Stimulated activated CD4-positive, alpha-beta T cell treated with anti-CD3 and anti-CD28 coated beads, Interleukin-4, amount 100 ng/mL, for 1 hour (primary cell): ENCODE measurements at places on chromosomes 3 and 15.

- no peak for DNase-seq
Measured at GRCh38 chr3:146625186-146625775, 20.1 kb upstream of the PLSCR5 start.

- DNase-seq: no peak
Measured at GRCh38 chr3:132573797-132574211, 23.3 kb upstream of the ACKR4 start.

DNA sequence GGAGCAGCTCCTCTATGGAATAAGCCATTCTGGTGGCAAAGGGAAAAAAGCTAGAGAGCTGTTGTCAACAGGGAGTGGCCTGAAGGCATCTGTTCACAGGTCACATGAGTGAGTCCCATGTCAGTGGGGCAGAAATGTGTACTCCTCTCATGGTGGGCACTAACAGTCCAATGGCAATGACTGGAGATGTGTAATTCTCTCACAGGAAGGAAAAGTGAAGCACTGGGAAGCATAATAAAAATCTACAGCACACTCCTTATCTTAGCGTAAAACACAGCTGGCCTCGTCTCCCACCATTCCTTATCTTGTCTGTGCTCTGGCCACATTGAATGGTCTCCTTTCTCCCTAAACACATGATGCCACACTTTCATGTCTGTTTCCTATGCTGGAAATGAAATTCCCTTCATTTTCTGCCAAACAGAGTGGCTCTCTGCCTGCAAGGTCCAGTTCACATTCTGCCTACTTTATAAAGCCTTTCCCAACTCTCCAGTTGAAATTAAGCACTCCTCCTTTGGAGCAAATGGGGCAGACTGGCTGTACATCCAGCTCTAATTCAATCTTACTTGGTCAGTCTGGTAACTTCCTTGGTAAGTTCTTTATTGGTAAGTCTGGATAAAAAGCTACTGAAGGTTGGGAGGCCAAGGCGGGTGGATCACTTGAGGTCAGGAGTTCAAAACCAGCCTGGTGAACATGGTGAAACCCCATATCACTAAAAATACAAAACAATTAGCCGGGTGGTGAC lies 139.8 kb downstream of the RPL22L1 start:
- DNase-seq: no peak

DNA sequence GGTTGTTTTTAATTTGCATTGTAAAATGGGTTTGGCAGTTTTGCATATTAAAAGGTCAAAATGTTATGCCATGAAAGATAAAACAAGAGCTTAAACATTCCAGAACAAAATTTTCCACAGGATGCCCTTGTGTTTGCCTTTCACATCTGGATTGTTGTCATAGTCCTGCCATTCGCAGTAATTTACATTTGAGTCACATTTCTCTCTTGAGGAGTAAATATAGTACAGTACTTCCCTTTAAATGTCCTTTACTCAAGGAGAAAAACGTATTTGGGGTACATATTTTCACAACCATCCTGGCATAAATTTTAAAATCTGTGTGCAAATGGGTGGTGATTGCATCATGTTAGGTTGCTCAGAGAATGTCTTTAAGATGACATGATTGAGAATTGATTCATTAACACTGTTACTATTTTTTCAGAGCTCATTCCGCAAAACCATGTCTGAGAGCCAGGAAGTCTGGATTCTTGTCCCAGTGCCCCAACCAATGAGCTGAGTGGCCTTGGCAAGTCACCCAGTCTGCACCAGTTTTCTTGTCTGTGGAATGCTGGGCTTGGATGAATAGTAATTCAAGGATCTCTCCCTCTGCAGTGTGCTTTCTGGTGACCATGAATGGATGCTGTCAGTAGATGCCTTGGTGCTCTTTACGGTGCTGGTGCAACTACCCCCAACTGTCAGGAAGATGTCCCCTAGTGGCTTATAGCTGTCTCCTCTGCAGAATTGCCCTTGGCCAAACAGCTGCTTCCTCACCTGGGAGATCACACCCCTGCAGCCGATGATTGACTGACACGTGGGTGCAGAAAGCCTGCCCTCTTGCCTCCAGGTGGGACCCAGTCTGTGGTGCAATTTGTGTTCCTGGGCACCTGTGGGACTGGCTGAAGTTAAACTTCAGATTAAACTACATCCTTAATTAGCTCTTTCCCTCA lies 43.0 kb downstream of the ABHD5 start:
- no peak for DNase-seq

GRCh38 chr3:58158442-58159153 lies 52.2 kb downstream of the DNASE1L3 start:
- no peak for DNase-seq

DNA sequence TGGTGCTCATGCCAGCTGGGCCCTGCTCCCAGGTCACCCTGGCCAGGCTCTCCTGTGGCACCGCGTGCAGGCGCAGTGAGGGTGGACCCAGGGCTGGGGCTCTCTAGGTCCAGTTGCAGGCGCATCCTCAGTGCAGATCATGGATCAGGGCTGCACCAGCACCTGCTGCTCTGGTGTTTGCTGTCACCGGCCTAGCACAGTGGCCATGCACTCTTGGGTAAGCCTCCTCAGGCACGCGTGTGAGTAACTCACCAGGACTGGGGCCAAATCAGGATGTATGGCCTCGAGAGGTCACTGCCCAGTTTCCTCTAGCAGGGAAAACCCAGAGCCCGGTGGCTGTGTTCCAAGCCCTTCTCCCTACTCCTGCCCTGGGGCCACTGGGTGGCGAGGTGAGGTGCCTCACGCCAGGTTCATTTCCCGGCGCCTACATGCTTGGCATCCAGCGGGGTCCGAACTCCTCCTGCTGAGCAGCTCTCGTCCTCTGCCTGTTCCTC lies 45.5 kb upstream of the SLC41A3 start:
- no peak for DNase-seq

- DNase-seq: no peak
Measured at GRCh38 chr3:32398531-32398930, 6.9 kb downstream of the CMTM7 start.

DNA sequence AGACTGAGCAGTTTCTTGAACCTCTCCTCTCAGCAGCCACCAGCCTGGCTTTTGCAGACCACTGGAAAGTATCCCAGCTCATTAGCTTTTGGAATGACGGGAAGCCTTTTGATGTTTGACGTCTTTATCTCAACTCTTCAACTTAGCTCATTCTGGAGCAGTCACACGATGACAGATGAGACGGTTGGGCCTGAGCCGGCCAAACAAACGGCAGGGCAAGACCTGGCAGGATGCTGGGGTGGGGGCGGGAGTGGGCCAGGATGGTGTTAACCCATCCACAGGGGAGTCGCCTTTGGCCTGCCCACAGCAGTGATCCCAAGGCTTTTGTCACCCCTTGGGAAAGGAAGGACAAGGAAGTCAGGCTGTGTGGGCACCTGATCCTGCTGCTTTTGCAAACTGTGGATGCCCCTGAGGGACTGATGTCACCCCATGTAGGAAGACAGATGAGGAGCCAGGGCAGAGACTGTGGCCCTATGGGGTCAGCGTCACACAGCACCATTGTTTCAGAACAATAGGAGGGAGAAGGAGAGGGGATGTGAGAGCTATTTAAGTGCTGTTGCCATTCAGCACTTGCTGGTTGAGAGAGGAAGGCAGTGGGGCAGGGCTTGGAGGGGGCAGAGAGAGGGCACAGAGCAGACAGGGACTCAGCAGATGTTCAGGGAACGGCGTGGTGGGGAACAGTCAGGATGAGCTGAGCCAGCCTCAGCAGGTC lies 121.9 kb upstream of the CTDSPL start:
- no peak for DNase-seq

- no peak for DNase-seq
Measured at GRCh38 chr3:138222131-138222941, 35.2 kb downstream of the ARMC8 start.

- no peak for DNase-seq
Measured at GRCh38 chr3:31196881-31197364, 302.5 kb upstream of the GADL1 start.

GRCh38 chr3:195119461-195120266 lies 151.3 kb downstream of the XXYLT1 start:
- DNase-seq: no peak

GRCh38 chr15:70165716-70166284 lies 68.1 kb upstream of the TLE3 start:
- no peak for DNase-seq

DNA sequence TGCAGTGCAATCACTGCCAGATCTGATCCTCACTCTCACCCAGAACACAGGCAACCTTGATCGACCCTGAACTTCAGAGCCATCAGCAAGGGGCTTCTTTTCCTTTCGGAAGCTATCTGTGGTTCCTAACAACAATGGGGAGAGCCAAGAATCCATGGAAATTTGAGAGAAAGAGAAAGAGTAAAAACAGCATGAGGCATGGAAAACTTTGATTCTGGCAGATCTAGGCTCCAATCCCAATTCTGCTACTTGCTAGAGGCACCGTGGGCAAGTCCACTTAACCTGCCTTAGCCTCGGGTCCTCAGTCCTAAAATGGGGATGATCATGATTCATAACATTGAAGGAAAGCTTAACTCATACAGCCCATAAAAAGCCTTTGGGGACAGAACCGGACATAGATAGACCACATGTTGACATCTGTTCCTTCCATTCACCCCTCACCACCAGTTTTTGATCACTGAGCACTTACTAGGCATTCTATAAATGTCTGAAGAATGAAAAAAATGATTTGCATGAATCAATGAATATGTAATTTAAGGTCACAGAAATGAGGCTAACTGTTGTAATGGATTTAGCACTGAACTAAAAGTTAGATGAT lies 605.7 kb upstream of the CFAP20DC start:
- DNase-seq: no peak

GRCh38 chr3:10492364-10493201 lies 12.8 kb downstream of the ATP2B2 start:
- no peak for DNase-seq

GRCh38 chr3:154214306-154214705 lies 93.1 kb downstream of the ARHGEF26 start:
- DNase-seq: no peak

DNA sequence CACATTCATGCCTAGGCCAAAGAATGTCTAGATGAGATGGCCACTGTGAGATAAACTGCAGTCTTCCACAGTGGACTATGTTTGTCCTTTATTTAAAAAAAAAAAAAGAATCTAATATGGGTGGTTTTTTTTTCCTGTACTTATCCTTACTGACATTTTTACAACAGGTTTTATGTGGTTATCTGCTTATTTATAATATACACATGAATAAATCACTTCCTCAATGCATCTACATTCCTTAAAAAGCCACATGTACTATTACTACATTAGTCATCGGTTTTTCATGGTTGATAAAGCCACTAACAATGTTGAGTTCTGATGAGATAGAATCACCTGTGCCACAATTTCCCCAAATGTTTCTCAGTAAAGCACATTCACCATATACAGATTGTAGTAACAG lies 341.3 kb upstream of the THBS1 start:
- no peak for DNase-seq

GRCh38 chr3:18830087-18830486 lies 318.2 kb upstream of the KCNH8 start:
- no peak for DNase-seq

- DNase-seq: no peak
Measured at GRCh38 chr15:38660738-38661137, 96.1 kb upstream of the RASGRP1 start.

GRCh38 chr3:26280517-26280916 lies 342.1 kb upstream of the LRRC3B start:
- no peak for DNase-seq

GRCh38 chr15:42083916-42084315 lies 10.4 kb downstream of the PLA2G4D start:
- DNase-seq: no peak

- DNase-seq: no peak
Measured at GRCh38 chr15:41263891-41264351, 32.9 kb downstream of the CHP1 start.

DNA sequence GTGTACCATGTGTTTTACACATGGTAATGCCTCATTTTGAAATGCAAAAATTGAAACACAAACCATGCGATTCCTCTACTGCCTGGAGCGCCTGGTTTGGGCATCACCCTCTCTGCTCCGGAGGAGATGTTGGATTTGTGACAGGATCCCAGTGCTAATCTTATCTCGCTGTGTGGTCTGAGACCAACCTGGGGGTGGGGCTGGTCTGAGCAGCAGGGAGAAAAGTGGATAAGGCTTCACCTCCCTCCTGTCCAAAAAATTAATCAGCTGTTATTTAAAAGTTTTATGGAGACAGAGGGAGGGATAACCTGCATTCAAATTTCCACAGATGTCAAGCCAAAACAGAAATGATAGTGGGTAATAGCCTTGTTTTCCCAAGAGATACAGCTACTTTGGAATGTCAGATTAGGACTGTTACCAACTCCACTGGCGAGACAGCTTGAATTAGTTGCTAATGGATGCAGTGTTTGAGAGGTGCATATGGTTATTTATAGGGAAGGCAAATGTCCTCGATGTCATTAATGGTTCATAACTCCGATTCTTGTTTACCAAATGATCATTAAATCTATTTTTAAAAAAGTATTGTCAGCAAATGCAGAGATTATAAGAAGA lies 54.0 kb upstream of the SKOR1 start:
- DNase-seq: no peak

GRCh38 chr3:116135457-116136085 lies 309.7 kb downstream of the LSAMP start:
- DNase-seq: no peak

- no peak for DNase-seq
Measured at GRCh38 chr15:67127331-67127664, 61.9 kb downstream of the SMAD3 start.

GRCh38 chr15:27361438-27361837 lies 390.5 kb downstream of the GABRG3 start:
- no peak for DNase-seq

GRCh38 chr15:63596676-63597037 lies 530 bp upstream of the FBXL22 start:
- DNase-seq: no peak

- no peak for DNase-seq
Measured at GRCh38 chr3:136078421-136079364, 113.2 kb downstream of the PPP2R3A start.

DNA sequence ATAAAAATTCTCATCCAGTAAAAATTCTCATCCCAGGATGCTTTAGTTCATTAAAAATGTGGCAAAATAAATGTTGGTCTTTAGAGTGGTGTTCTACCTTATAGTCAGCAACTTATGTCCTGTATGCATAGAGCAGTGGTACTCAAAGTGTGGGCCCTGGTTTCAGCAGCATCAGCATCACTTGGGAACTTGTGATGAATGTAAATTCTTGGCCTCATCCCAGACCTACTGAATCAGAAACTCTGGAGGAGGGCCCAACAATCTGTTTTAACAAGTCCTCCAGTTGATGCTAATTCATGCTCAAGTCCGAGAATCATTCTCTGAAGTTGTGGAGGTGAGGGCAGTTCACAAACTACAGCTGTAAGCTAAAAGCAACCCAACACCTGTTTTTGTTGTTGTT lies 307.3 kb upstream of the SATB1 start:
- DNase-seq: no peak

GRCh38 chr3:177145381-177145780 lies 51.9 kb downstream of the TBL1XR1 start:
- no peak for DNase-seq

- DNase-seq: no peak
Measured at GRCh38 chr3:12356996-12357395, 68.1 kb downstream of the PPARG start.

- DNase-seq: peak; percentile 66
Measured at GRCh38 chr15:74725845-74726773, 781 bp upstream of the CYP1A1 start.
